Esophagus squamous epithelium (tissue), 5 donors: ENCODE measurements at places on chromosomes 2 and 18. TPM values are rescaled to one million over a fixed set of nuclear protein-coding genes. Genes with fewer than 3 reads are reported as not detected.
A peak's percentile ranks its signal among the peaks of the same experiment; 100 is the strongest.

Gene FIGN
- total RNA-seq, result 0.38 TPM

Gene FSHR
- total RNA-seq, result not detected

Gene CDK5R2
- not detected for total RNA-seq

Gene PTPRM
- 38.7 TPM for total RNA-seq

Gene SLC5A6
- total RNA-seq, result 26.7 TPM

Gene MRPL44
- 18.5 TPM for total RNA-seq

Gene CXCR1
- total RNA-seq, result not detected

Gene TSPYL6
- not detected for total RNA-seq

DNA sequence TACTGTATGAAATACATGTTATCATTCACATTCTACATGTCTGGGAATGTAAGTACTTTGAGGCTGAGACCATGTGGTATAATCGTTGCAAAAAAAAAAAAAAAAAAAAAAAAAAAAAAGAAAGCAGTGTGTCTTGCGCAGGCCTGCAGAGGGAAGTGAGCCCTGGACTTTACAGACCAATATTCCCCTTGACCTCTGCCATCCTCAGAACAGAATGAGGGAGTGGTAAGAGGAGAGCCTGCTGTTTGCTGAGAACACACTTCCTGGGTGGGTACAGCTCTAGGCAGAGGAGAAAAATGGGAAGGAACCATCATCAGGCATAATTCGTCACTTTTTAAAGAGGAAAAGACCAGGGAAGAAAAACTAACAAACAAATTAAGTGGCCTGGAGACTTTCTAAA, 28.8 kb upstream of the TBC1D8 start:
- no peak overlapping the region for H3K4me3 ChIP-seq
- H3K27me3 ChIP-seq, result no peaks in the 10 kb centered on the region
- H3K36me3 ChIP-seq, result no peaks in the 10 kb centered on the region

GRCh38 chr2:86492048-86492453, 50.9 kb downstream of the KDM3A start:
- H3K36me3 ChIP-seq, result peaks cover 18% of the 10 kb centered on the region
- no peaks in the 10 kb centered on the region for H3K27me3 ChIP-seq
- H3K4me1 ChIP-seq, result peaks cover 11% of the 10 kb centered on the region
- no peak overlapping the region for H3K4me3 ChIP-seq
- DNase-seq, result no peak
- H3K27ac ChIP-seq, result no peak overlapping the region

GRCh38 chr2:23616630-23617029, 231.7 kb downstream of the KLHL29 start:
- no peaks in the 10 kb centered on the region for H3K36me3 ChIP-seq
- DNase-seq, result no peak
- H3K27ac ChIP-seq, result peak overlapping the region; percentile 66
- no peaks in the 10 kb centered on the region for H3K27me3 ChIP-seq
- no peak overlapping the region for H3K4me3 ChIP-seq
- H3K4me1 ChIP-seq, result peaks cover 48% of the 10 kb centered on the region

GRCh38 chr2:237315170-237315828, 98.7 kb downstream of the COL6A3 start:
- no peaks in the 10 kb centered on the region for H3K27me3 ChIP-seq
- no peak overlapping the region for H3K4me3 ChIP-seq
- no peaks in the 10 kb centered on the region for H3K36me3 ChIP-seq

- peak overlapping the region; percentile 84 for H3K27ac ChIP-seq
- H3K4me3 ChIP-seq, result no peak overlapping the region
- no peak for DNase-seq
- no peaks in the 10 kb centered on the region for H3K27me3 ChIP-seq
- peaks cover 31% of the 10 kb centered on the region for H3K4me1 ChIP-seq
Measured at GRCh38 chr2:229410946-229411345, 139.9 kb upstream of the PID1 start.

GRCh38 chr18:9135912-9136314, 668 bp upstream of the ANKRD12 start:
- peak overlapping the region; percentile 95 for H3K27ac ChIP-seq
- H3K4me3 ChIP-seq, result peak overlapping the region; percentile 82
- no peaks in the 10 kb centered on the region for H3K36me3 ChIP-seq
- peaks cover 23% of the 10 kb centered on the region for H3K4me1 ChIP-seq
- H3K27me3 ChIP-seq, result no peaks in the 10 kb centered on the region

DNA sequence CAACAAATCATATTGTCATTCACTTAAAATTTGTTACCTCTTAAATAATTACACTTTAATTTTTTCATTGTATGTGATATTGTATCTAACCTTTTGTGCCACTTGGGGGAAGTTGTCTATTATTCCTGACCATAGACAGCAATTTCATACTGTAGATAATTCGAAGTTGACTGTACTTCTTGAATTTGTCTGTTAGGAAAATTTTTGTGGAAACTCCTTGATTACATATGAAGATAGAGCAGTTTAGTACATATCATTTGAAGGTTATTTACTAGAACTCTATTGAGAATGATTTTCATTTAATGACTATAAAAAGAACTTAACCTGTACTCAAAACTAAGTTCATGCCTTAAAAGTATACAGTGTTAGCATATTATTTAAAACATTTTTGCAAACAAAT, 5.1 kb downstream of the DYNC1I2 start:
- no peaks in the 10 kb centered on the region for H3K4me1 ChIP-seq
- no peak for DNase-seq
- no peaks in the 10 kb centered on the region for H3K36me3 ChIP-seq
- H3K27me3 ChIP-seq, result no peaks in the 10 kb centered on the region

GRCh38 chr2:48512571-48512970, 17.4 kb upstream of the STON1 start:
- no peak overlapping the region for H3K4me3 ChIP-seq
- peaks cover 3% of the 10 kb centered on the region for H3K36me3 ChIP-seq
- DNase-seq, result no peak
- H3K4me1 ChIP-seq, result peaks cover 20% of the 10 kb centered on the region
- H3K27me3 ChIP-seq, result no peaks in the 10 kb centered on the region
- no peak overlapping the region for H3K27ac ChIP-seq

- H3K27me3 ChIP-seq, result no peaks in the 10 kb centered on the region
- no peaks in the 10 kb centered on the region for H3K36me3 ChIP-seq
- H3K27ac ChIP-seq, result no peak overlapping the region
- no peak overlapping the region for H3K4me3 ChIP-seq
- no peak for DNase-seq
Measured at GRCh38 chr18:74947417-74947816, 261.5 kb downstream of the PTGR3 start.

- no peak overlapping the region for H3K4me3 ChIP-seq
- no peaks in the 10 kb centered on the region for H3K36me3 ChIP-seq
- no peak overlapping the region for H3K27ac ChIP-seq
- DNase-seq, result no peak
- H3K4me1 ChIP-seq, result no peaks in the 10 kb centered on the region
Measured at GRCh38 chr2:239607517-239608191, 206.8 kb upstream of the HDAC4 start.

- no peak overlapping the region for H3K27ac ChIP-seq
- H3K4me1 ChIP-seq, result no peaks in the 10 kb centered on the region
- no peak overlapping the region for H3K4me3 ChIP-seq
- H3K27me3 ChIP-seq, result no peaks in the 10 kb centered on the region
Measured at GRCh38 chr2:238183821-238184220, 19.7 kb downstream of the ILKAP start.

GRCh38 chr2:10378189-10378588, 69.9 kb downstream of the ODC1 start:
- no peaks in the 10 kb centered on the region for H3K27me3 ChIP-seq
- no peak for DNase-seq
- H3K4me3 ChIP-seq, result no peak overlapping the region
- H3K4me1 ChIP-seq, result peaks cover 39% of the 10 kb centered on the region
- no peaks in the 10 kb centered on the region for H3K36me3 ChIP-seq

GRCh38 chr2:283996-284794, 3.7 kb downstream of the ALKAL2 start:
- H3K4me3 ChIP-seq, result no peak overlapping the region
- H3K27me3 ChIP-seq, result peaks cover 6% of the 10 kb centered on the region
- H3K36me3 ChIP-seq, result peaks cover 10% of the 10 kb centered on the region

DNA sequence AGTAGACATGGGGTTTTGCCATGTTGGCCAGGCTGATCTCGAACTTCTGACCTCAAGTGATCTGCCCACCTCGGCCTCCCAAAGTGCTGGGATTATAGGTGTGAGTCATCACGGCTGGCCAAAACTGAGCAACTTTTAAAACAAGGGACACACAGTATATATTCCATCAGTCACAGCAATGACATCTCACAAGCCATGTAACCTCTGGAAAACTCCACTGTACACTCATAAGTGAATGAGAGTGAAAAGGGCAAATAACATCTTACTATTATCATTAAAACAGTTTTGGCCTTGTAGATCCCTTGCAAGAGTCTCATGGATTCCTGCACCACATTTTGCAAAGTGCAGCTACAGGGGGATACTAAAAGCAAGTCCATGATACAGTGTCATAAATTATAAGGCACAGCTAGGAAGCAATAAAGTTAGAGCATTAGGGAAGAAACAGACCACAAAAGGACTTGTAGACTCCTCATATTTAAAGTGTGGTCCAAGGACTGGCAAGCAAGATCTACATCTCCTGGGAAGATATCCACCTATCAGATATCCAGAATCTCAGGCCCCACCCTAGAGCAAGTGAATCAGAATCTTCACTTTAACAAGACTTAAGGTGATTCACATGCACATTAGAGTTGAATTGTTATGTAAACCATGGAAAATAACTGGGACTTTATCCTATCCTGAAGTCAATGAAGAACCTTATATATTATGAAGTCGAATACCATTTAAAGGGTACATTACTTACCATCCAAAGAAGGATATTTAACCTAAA, 5.7 kb downstream of the SMC6 start:
- no peak overlapping the region for H3K4me3 ChIP-seq
- no peaks in the 10 kb centered on the region for H3K27me3 ChIP-seq
- DNase-seq, result no peak
- H3K4me1 ChIP-seq, result peaks cover 36% of the 10 kb centered on the region
- H3K36me3 ChIP-seq, result no peaks in the 10 kb centered on the region
